ENCODE measurements at places on chromosomes 4 and X. TPM values are rescaled to one million over a fixed set of nuclear protein-coding genes. Genes with fewer than 3 reads are reported as not detected.

ANTXR2 gene
- 108 TPM for total RNA-seq

FHIP1A gene
- total RNA-seq: 59.4 TPM

HS6ST2 gene
- 0.30 TPM for total RNA-seq

C1QTNF7 gene
- 11.0 TPM for total RNA-seq

CYBB gene
- total RNA-seq: 20.4 TPM

SETD7 gene
- 81.4 TPM for total RNA-seq

TLR10 gene
- total RNA-seq: not detected

FGF5 gene
- not detected for total RNA-seq

GRCh38 chr4:58136604-58137003 is 1026.4 kb upstream of the IGFBP7 start:
- DNase-seq: no peak

GRCh38 chr4:184853436-184853835 is 27.7 kb upstream of the ACSL1 start:
- no peak for DNase-seq

GRCh38 chr4:152289941-152290340 is 246.0 kb downstream of the FBXW7 start:
- DNase-seq: no peak

DNA sequence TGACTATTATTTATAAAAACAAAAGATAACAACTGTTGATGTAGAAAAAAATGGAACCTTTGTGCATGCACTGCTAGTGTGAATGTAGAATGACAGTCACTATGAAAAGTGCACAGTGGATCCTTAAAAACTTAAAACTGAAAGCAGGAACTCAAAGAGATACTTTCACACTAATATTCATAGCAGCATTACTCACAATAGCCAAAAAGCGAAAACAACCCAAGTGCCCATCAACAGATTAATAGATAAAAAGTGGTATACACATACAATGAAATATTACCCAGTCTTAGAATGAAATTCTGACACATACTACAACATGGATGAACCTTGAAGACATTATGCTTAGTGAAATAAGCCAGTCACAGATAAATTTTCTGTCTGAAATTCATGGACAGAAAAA is 23.8 kb downstream of the CENPC start:
- no peak for DNase-seq

GRCh38 chr4:154406018-154406795 is 85.4 kb downstream of the DCHS2 start:
- no peak for DNase-seq

- no peak for DNase-seq
These were observed 116.0 kb downstream of the CPEB2 start for GRCh38 chr4:15118292-15118691.

DNA sequence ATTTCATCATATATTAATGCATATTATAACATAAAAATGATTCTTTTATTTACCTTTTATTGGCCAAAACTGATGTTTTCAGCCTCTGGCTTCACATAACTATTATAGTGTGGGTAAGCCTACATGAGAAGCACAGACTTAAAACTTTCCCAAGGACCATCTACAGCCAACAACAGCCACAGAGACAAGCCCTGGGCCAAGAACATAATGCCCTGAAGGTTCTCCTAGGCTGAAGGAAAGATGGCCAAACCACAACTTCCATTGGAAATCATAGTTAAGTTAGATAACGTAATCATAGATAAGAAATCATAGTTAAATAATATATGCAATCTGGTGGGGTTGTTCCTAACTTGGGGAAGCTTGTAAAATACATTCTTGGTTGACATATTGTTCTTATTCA is 280.0 kb upstream of the EMCN start:
- no peak for DNase-seq

GRCh38 chrX:1292575-1293290 is 24.1 kb downstream of the CSF2RA start:
- DNase-seq: no peak

DNA sequence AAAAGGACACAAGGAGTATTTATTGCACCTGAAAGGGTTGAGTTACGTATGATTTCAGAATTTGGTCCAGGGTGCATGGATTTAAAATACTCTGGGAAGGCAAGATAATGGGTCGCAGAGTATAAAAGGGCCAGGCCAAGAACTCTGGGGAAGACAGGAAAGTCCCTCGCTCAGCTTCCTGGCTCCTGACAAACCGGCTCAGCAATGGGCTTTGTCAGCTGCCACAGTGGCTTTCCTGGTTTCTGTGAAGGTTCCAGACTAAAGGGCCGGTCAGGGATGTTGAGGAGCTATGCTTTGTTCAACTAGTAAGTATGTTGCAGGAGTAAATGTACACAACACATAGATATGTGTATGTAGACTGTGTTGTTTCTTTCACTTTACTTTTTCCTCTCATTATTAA is 154.4 kb upstream of the ETNPPL start:
- no peak for DNase-seq

GRCh38 chrX:129093706-129094105 is 429.6 kb downstream of the SMARCA1 start:
- no peak for DNase-seq

- DNase-seq: no peak
These were observed 52.4 kb downstream of the MAP3K15 start for GRCh38 chrX:19462879-19463278.

GRCh38 chrX:48751343-48751742 is 10.2 kb upstream of the GLOD5 start:
- DNase-seq: no peak

GRCh38 chr4:107757864-107758476 is 37.9 kb upstream of the PAPSS1 start:
- DNase-seq: no peak

- DNase-seq: no peak
These were observed 45.7 kb upstream of the PRSS12 start for GRCh38 chr4:118398226-118399090.

DNA sequence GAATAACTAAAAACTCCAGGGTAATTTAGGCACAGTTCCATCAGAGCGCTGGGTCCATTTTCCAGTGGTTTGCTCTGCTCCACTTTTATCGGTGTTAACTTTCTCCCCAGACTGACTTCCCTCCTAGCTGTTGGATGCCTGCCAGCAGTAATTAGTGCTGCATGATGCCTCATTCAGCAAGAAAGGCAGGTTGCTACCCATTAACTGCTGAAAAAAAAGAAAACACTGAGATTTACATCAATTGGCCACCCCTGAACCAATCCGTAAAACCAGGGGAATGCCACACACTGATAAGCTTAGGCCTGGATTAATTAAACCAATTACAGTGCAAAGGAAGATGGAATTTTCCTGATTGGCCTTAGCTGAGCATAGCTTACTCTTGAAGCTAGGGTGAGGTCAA is 182.4 kb upstream of the CXXC4 start:
- no peak for DNase-seq

GRCh38 chr4:138392751-138393308 is 150.7 kb upstream of the SLC7A11 start:
- no peak for DNase-seq

DNA sequence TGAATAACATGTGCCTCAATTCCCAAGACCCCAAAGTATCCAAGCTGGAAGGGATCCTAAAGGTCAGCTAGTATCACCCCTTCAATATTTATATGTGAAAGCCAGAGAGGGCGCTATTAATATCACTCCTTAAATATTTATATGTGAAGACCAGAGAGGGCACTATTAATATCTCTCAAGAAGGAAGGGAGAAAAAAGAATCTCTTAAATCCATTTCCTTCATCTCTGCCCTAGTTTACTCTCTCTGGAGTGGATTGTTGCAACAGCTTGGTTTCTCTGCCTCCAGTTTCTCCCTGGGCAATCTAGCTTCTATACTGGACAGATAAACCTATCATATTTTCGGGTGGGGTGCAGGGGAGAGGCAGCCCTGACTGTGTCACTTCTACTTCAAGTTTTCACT is 31.6 kb upstream of the MSN start:
- no peak for DNase-seq

DNA sequence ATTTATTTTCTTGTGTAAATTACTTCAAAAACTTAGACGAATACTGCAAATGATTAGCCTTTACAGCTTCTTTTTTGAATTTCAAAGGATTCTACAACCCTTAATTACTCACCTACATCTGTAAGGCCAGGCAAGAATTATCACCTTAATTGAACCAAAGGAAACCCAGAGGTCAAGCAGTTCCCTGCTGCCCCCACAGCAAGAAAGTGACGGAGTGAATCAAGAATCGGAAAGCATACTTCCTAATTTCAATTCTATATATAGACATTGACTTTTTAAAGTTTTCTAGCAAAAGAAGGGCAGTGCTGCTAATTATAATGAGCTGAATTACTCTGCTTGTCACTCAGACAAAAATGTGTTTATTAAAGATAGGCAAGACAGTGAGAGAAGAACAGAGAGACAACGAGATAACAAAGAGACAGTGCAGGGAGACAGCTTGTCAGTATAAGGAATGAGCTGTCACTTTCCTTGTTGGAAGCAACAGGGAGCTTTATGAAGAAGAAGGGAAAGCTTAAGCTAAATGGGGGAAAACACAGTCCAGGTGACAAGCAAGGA is 47.5 kb upstream of the SPANXN4 start:
- DNase-seq: no peak

GRCh38 chrX:150615356-150615755 is 46.9 kb downstream of the MTM1 start:
- no peak for DNase-seq

GRCh38 chr4:185332575-185333464 is 62.9 kb downstream of the LRP2BP start:
- DNase-seq: no peak

All from tibial nerve (tissue), 4 donors.